ENCODE measurements at places on chromosomes 16 and 17.
A peak's percentile ranks its signal among the peaks of the same experiment; 100 is the strongest.

- peak; percentile 55 for DNase-seq
Measured at GRCh38 chr16:88468275-88469129, 15.4 kb downstream of the ZFPM1 start.

DNA sequence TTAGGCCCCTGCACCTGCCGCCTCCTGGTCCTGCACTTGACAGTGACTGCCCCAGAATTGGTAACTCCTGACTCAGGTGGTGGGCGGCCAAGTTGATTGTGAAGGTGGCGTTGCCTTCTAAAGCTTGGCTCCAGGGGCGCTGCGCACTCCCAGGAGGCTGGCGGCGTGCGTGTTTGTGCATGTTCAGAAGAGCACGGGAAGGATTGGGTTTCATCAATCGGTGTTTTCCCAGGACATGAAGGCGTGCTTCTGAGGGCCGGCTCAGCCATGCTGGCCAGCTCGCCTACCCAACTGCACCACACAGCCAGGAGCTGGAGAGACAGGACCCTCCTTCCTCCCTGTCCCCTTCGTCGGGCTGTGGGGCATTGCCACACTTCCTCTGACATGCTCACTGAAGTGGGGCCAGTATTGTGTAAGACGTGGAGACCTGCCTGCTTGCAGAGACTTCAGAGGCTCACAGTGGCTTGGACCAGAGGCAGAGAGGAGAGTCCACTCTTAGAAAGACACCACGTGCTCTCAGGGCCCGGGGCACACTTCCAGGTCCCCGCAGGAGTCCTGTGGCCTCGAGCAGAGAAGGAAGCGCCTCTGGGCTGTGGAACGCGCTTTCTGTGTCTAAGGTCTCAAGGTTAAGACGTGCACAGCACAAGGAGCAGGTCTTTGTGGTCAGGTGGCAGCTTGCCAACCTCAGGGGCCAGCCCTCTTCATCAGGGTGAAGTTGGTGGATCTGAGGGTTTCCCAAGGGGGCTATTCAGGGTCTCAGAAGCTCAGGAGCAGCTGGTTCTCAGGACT is 2.8 kb downstream of the RAB40C start:
- DNase-seq, result no peak

- peak; percentile 2 for DNase-seq
Measured at GRCh38 chr17:64571746-64572145, 65.0 kb downstream of the CEP95 start.

DNA sequence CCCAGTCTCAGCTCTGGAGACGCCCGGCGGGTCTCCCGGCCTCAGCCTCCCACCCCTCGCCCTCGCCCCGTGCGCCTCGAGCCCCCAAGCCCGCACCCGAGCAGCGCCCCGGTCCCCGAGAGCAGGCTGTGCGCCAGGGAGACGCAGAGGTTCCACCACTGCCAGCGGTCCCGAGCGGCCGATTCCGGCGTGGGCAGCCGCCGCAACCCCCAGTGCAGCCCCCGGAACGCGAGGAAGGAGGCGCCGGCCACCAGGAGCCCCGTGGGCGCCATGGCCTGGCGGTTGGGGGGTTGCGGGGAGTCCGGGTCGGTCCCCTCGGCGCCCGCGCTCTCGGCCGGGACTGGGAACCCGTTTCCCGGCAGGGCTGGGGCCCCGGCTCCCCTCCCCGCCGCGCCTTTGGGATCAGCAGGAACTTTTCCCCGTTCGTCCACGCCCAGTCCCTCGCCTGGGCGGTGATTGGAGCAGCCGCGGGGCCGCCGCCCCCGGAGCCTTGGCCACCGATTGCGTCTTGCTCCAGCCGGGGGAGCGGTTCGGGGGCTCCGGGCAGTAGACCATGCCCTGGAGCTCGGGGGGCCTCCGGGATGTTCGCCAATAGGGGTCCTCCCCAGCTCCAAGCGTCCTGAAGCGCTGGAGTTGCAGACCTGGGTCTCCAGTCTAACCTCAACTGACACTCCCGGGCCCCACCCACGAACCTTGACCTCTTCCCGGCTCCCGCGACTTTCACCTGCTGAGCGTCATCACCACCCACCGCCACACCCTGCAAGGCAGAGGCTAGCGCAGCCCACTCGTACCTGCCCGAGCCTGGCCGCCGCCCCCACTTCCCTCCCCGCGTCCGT is at the start of gene TLCD2:
TSS of gene TLCD2 (minus strand) at position 407 of the 836 bp plus-strand sequence. CDS start at position 272, 135 bp downstream.
- peak; percentile 76 for DNase-seq

GRCh38 chr17:49597928-49598655 is 22.4 kb downstream of the NXPH3 start:
- no peak for DNase-seq

GRCh38 chr17:8326511-8327302 is 12.9 kb upstream of the ODF4 start:
- DNase-seq, result peak; percentile 32

DNA sequence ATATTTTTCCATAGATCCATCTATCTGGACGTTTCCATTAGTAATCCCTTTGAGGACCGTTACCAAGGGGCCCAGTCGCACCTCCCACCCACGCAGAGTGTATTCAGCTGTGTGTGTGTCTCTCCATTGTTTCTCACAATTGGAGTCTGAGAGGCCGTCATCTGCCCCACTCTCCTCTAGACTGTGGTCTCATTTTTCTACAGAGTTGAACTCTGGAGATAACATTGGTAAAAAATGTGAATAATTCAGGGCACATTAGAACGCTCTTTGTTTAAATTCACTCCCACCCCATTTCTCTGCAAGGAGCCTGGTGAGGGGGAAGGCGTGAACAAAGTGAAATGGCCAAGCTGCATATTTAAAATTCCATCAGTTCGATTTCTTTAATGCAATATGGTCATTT is 333.1 kb upstream of the MAF start:
- DNase-seq, result no peak

Measured in fibroblast of skin of back (primary cell).